ENCODE measurements at places on chromosomes 2 and 18.

DNA sequence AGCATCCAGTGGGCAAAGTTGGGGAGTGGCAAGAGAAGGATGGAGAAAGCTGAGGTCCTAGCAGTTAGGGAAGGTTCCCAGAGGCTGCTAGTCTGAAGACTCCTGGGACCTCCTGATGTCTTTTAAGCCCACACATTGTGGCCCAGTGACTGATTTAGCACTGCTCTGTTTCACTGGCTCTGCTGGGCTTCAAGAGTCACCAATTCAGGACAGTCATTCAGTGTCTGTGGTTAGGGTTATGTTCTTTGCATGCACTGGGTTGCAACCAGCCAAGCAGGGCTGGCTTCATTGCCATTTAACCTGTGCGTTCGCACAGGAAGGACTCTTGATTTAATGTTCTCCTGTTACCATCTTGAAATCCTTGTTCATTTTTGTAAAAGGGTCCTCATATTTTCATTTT lies 199.2 kb downstream of the ICOS start:
- no peak for DNase-seq

GRCh38 chr18:56831988-56832387 lies 180.8 kb downstream of the WDR7 start:
- no peak for DNase-seq

DNA sequence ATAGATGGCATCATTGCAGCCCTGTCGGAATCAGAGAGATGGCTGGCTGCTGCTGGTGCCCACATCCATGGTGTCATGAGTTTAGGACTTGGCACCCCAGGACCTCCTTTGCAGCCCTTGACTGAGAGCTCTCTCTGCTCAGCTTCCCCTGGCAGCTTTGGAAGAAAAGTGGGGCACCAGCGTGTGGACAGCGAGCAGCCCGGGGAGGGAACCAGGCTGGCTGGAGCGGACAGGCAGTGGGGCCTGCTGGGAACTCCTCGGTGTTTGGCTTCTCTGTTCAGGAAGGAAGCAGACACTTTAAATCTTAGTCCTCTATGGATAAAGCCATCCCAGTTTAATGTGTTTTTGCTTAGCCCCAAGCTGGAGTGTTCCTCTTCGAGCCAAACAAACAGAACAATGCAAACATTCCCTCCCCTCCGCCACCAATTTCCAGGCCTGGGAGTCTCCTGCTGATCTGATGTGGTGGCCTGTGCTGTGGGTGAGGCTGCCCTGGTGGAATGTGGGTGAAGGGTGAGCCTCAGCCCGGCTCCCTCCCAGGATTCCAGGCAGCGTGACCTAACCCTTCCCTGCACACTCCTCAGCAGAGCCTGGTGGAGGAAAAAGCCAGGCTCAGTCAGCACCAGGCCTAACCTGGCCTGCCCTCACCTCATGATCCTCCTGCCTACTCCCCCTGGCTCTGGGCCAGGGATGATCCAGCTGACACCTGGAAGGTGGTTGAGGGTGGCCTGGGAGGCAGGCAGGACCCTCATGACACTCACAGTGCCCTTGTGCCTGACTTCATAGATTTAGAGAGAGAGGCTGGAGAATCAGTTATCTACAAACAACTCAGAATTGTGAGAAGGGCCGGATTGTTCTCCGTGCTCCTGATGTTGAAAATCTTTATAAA lies 21.6 kb upstream of the ITGB6 start:
- no peak for DNase-seq

- no peak for DNase-seq
Observed at GRCh38 chr18:13514558-13514957, 211.8 kb downstream of the FAM210A start.

DNA sequence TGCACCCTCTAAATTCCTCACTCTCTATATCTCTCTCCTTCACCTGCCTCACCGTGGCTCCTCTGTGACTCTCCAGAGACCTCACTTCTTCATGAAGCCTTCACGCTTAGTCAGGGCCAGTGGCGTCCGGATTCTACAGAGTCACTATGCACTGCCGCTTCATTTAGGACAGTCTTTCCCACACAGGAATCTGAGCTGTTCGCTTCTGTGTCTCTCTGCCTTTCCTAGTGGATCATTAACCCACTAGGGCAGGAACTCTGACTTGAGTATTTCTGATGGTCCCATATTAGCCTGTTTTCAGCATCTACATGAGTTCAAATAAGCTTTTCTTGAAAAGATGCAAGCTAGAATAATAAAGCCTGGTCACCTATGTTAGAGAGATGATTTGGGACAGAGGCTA lies 180.2 kb upstream of the DOK6 start:
- no peak for DNase-seq

DNA sequence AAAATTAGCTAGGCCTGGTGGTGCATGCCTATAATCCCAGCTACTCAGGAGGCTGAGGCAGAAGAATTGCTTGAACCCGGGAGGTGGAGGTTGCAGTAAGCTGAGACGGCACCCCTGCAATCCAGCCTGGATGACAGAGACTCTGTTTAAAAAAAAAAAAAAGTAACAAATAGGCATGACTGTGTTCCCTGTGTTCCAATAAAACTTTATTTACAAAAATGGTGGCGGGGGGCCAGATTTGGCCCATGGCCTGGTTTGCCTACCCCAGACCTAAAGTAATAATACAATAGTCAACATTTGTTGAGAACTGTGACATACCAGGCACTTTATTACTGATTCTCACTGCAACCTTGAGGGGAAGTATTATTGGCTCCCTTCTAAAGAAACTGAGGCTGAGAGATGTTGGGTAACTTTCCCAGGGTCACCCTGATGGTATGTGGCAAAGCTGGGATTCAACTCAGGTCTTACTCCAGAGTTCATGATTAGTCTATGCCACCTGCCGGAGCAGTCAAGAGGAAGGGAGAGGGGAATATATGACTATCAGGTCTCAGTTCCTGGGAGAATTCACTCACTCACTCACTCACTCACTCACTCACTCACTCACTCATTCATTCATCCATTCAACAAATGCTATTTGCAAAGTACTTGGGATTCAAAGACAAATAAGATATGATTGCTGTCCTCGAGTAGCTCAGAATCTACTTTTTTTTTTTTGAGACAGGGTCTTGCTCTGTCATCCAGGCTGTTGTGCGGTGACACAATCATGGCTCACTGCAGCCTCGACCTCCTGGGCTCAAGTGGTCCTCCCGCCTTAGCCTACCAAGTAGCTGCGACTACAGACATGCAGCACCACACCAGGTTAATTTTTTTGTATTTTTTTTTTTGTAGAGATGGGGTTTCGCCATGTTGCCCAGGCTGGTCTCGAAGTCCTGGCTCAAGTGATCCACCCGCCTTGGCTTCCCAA lies 14.3 kb upstream of the KCMF1 start:
- no peak for DNase-seq

- no peak for DNase-seq
Observed at GRCh38 chr2:66534461-66534860, 99.5 kb downstream of the MEIS1 start.

- no peak for DNase-seq
Observed at GRCh38 chr2:128589681-128590080, 271.0 kb upstream of the HS6ST1 start.

DNA sequence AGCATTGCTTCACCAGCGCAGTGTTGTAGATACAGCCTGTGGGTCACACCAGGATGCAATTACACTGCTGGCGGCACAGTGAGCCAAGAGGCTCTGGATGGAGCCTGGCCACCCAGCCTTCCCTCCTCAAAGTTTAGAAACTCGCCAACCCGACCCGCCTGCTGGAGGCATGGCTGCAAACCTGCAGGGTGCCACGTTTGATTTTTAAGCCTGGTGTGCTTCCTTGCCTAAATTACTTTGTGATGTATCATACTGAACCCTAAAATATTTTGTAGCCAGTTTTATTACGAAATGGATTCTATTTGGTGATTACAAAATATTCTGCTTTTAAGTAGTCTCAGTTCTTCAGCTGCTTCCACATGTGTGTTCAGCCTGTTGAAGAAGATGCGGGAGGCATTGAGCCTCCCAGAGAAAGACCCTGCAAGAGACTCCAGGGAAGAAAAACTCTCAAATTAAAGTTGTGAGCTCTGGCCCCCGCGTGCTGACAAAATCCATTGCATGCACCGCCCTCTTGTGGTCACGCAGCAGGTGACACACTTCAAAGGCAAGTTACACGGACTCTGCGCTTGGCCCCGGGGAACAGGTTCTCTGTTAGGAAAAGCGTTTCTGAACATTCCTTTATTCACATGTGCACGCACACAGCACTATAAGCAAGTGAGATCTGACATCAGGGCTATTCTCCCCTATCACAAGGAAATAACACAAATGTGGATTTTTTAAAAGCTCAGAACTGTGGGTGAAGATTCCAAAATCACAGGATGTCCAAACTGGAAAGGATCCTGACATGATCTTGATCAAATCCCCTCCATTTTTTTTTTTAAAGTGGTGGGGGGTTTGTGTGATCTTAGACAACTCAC lies 63.0 kb upstream of the TWIST2 start:
- DNase-seq: peak; percentile 24

DNA sequence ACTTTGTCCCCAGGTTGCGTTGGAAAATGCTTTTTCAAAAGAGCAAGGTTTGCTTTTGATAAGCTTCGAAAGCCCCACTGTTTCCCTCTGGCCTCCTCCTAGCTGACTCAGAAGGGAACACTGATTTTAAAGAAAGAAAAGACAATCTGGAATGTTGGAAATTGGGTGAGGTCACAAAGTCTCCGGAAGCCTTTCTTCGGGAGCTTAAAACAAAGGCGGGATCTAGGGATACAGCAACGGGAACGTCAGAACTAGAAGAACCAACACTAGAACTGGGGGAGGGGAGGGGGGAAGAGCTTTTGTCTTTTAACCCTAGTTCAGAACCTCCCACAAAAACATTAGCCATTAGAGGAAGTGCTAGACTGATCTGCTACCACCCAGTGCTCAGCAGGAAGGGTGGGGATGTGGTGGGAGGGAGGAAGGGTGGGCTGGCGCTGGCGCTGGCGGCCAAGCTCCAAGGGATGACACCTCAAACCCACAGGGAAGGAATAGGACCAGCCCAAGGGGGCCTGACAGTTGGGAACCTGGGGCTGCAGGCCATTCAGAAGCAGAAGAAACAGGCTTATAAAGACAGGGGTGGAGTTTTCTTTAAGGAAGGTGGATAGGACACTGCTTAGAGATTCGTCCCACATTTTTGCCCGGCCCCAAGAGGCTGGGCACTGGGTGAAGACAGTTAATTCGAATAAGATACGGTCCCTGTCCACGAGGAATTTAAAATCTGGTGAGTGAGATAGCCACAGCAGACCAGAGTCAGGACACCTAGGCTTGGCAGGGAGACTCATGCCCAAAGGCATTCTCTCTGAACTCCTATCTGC lies 1.7 kb downstream of the TMSB10 start:
- DNase-seq: peak; percentile 28

DNA sequence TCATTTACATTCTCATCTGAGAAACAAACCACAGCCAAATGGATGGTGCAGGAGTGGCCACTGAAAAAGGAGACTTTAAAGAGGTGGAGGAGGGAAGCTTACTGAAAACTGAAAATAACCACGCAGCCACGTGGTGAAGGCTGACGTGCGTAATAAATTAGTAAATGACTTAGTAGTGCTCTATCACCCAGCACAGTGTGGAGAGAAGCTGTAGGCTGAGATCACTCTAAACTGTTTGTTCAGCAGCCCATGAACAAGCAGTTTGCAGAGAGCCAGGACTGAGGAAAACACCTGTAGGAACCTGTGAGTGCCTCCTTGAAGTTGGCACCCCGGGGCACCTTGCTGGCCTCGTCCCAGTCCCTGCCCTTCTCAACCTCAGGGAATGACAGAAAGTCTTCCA lies 193.0 kb downstream of the TXNL1 start:
- no peak for DNase-seq

GRCh38 chr2:226796840-226797288 lies 2.8 kb downstream of the IRS1 start:
- DNase-seq: no peak

DNA sequence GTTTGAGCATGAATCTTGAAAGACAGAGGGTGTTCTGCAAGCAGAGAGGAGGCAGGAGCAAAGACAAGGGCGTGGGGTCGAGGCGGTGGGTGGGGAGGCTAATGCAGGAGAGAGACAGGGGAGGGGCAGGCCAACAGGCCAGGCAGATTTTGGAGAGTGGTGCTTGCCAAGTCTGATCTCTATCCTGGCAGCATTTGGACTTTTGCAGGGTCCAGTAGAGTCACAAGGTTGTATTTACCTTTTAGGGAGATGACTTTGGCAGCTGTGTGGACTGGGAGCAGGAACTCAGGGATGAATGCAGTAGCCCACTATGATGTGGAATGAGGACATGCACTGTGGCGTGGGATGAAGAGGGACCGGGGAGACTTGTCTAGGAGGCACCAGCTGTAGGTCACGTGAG lies 15.7 kb upstream of the CEP192 start:
- DNase-seq: no peak

DNA sequence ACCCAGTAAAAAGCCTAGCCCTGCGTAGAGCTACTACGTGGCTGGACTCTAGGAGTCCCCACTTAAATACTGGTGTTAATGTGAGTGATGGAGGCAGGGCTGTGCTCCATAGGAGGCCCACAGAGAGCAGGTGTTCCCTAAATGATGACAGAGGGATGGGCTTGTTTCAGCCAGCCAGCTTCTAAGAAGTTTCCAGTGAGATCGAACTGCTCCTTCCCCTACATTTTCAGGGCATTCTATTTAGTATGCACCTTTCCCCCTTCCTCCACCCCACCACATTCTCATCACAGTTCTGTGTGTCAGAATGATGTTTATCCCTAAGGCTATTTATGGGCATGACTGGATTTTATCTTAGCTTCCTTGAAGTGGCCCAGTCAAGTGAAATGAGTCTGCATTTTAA lies 213.0 kb downstream of the TRIB2 start:
- DNase-seq: no peak

DNA sequence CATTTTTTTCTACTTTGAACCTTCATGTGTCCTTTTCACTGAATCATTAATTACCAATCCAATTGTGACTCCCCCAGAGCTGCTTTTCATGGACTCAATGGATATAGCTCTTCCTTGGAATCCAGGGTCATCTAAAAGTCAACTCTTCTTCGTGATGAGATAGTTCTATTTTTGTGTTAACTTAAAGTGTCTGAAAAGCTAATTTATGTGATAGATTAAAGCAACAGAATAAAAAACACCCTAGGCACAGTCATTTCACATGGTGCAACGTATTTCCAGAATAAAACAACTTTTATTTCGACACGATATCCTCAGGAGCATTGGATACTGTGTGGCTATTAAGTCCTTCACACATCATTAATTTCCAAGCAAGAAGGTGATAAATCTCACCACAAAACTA lies 250.6 kb upstream of the SPHKAP start:
- no peak for DNase-seq

DNA sequence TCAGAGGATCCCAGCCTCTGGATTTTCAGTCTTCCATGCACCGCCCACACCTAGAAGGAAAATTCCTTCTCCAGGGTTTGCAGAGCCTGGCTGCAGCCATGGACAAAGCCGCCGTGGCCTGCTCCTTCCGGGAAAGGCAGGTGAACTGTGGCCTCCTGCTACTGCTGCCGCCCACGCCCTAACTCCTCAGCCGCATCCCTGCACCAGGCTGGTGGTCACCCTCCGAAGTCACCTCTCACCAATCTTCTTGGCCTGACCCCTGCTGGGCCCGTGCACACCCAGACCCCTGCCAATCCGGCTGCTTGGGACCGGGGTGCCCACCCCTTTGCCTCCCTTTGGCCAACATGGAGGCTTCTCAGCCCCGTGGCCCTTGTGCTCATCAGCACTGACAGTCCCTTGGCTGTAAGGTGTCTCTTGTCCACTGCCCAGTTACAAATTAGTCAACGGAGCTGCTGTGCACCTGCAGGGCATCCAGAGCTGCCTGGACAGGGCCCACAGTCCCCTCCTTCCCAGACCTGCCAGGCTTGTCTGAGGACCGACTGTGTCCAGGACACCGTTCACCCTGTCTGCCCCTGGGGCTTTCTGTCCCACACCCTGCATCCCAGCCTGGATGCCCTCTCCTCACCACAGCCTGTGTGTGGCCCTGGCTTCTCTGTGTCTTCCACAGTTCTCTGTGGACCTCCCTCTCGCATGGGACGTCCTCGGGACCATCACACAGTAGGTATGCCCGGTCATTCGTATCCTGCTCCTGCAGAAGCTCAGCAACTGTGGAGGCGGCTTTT lies 130.1 kb upstream of the TPO start:
- DNase-seq: no peak
